ENCODE measurements at places on chromosomes 16 and 17.
A peak's percentile ranks its signal among the peaks of the same experiment; 100 is the strongest.

GRCh38 chr17:36524428-36524876, 10.2 kb downstream of the MYO19 start:
- no peak for DNase-seq

GRCh38 chr16:5604770-5605169, 507.2 kb upstream of the EEF2KMT start:
- no peak for DNase-seq

DNA sequence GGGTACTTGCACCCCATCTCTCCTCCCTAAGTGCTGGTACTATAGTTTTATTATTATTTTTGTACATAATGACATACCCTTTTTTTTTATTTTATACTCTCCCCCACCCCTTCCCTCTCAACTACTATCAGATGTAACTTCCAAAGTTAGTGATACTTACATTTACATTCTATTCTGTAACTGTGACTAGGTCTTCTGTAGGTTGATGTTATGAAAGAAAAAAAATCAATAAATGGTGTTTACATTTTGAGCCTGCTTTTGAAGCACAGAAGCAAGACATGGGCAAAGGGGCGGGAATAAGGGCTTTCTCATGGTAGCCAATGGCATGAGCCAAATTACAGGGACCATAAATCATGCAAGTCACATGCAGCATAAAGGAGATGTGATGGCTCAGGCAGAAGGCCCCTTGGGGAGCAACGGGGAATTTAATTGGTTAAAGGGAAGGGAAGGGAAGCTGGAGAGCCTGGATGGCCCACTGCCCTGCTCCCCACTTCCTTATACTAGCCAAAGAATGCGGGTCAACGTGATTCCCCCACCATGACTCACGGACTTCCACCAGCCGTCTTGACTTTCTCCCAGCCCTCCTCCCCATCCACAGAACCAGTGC, 2.4 kb upstream of the ACSF2 start:
- DNase-seq = no peak

GRCh38 chr16:81821436-81822128, 42.5 kb downstream of the PLCG2 start:
- DNase-seq = peak; percentile 30

DNA sequence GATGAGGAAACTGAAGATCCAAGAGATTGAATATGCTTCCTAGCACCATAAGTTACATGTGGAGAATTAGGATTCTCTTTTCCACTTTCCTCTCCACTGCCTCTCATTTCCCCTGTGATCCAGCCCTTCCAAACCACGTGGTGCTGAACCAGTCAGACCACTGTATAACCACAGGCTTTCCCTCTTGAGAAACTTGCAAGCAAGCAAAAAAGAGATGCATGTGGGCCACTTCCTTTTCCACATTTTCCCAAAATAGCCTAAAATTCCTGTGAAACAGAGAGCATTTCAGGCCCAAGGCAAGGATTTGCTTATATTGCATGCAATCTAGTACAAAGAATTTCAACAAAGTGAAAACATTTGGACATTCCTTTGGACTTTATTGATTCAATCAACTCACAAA, 59.3 kb upstream of the KSR1 start:
- no peak for DNase-seq

DNA sequence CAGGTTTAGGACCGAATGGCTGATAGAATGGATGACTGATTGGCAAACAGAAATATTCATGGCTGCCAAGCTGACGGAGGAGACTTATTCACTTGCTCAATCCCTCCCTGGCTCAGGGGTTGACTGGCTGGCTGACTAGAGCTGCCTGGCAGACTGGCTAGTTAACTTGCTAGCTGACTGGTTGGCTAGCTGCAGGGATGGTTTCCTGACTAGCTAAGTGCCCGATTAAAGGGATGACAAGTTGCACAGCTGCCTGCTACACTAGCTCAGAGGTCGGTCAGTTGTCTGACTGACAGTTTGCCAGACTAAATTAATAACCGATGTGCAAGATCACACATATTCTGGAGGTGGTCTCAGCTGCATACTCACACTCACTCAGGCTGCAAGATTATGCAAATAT, 1208.4 kb upstream of the CDH8 start:
- no peak for DNase-seq

Data from GF-D8 (cell line).